ENCODE measurements at places on chromosomes 12 and 14.

- no peak for DNase-seq
Observed at GRCh38 chr14:75123991-75124390, 2.9 kb downstream of the NEK9 start.

DNA sequence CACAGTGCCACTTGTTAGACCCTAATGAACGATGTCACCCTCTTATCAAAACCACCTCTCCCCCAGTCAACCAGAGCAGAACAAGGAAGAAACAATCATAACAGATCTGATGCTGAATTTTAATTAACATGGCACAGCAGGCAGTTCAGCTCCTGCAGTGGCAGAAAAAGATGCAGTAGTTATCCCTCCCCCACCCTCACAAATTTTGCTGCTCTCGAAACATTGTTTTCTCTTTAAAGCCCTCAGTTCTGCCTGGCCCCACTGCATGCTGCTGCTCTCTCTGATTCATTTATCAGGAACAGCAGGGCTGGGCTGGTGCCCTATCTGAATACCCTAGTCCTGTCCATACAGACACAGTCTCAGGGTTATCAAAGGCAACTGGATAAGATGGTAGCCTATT, 12.2 kb downstream of the CCDC175 start:
- no peak for DNase-seq

DNA sequence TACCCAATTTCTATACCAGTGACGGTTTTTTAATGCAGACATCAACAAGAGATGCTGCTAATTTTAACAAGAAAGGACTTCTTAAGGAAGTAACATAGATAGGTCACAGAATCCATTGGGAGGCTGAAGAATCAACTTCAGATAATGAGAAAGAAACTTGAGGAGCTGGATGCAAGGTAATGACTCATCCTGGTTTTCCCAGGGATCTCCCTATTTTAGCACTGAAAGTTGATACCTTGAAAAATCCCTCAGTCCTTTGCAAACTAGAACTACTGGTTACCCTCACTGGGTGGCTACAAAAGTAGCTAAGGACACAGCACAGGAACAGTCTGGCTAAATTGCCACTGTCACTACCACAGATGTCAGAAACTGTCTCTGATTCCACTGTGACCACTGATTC, 561.9 kb downstream of the FLRT2 start:
- no peak for DNase-seq

- no peak for DNase-seq
Observed at GRCh38 chr12:121379945-121380344, 20.0 kb upstream of the RNF34 start.

DNA sequence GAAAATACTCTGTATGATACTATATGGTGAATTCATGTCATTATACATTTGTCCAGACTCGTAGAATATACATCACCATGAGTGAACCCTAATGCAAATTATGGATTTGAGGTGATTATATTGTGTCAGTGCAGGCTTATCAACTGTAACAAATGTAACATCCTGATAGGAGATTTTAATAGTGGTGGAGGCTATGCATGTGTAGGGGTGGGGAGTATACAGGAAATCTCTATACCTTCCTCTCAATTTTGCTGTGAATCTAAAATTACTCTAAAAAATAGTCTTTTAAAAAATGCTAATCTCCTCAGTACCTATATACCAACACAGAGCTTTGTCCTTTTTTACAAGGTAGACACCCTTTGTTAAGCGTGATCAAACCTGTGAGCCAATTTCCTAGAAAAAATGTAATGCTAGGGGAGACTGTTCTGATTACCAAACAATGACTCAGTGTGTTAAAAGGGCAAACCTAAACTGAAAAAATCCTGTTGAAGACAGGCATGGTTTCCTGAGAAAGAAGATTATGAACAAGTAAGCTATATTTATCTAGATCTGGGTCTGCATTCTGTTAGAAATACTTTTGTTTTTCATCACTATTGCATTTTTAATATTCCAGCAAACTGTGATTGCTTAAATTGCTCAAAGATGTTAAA, 170.9 kb downstream of the DUSP6 start:
- DNase-seq: no peak

- no peak for DNase-seq
Observed at GRCh38 chr12:119069147-119069642, 87.9 kb downstream of the SRRM4 start.

GRCh38 chr14:105107781-105108515, 42.7 kb upstream of the GPR132 start:
- DNase-seq: no peak

- DNase-seq: no peak
Observed at GRCh38 chr12:37541356-37541755, 775.2 kb upstream of the ALG10B start.

GRCh38 chr14:71932229-71932981, at the start of gene RGS6:
TSS of gene RGS6 (plus strand) at chr14:71932429.
- peak; percentile 59 for DNase-seq
